GM03348 (cell line): ENCODE measurements at places on chromosomes 2 and 18.

GRCh38 chr18:77250926-77251729 lies 1.5 kb downstream of the GALR1 start:
- DNase-seq: no peak

GRCh38 chr2:160246356-160246755 lies 46.3 kb upstream of the ITGB6 start:
- no peak for DNase-seq

DNA sequence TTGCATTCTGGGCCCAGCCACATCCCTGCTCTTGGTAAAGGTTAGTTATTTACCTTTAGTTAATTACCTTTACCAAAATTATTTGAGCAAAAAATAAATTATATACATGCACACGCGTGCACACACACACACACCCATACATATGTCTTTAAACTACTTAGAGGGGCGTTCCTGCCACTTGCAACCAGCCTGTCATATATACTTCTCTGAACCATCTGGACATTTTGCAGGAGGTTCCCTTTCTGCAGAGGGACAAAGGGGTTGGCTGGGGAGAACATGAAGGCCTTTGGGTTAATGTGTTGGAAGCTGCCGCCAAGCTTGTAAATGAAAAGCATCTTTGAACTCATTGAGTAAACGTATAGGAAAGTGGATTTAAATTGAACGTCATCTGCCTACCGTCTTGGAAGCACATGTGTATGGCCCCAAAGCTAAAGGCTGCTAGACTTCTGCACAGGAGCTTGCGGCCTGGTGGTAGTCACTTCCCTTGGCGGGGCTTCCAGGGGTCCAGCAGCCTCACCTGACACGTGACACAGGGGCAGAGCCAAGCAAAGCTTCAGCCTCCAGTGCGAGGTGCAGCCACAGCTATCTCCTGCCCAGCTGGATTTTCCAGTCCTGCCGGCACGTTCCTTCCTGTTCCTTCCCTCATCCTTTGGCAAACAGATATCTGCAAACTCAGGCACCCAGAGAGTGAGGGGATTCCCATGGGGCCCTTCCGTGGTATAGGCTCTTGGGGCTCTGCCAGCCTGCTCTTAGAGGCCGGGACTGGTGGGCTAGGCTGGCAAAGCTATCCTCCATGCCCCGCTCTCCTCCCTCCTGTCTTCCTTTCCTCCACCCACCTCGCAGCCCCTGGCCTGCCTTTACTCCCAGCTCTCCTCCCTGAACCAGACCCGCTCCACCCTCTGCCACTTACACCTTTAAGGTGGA lies 46.1 kb downstream of the SERTAD2 start:
- DNase-seq: no peak

DNA sequence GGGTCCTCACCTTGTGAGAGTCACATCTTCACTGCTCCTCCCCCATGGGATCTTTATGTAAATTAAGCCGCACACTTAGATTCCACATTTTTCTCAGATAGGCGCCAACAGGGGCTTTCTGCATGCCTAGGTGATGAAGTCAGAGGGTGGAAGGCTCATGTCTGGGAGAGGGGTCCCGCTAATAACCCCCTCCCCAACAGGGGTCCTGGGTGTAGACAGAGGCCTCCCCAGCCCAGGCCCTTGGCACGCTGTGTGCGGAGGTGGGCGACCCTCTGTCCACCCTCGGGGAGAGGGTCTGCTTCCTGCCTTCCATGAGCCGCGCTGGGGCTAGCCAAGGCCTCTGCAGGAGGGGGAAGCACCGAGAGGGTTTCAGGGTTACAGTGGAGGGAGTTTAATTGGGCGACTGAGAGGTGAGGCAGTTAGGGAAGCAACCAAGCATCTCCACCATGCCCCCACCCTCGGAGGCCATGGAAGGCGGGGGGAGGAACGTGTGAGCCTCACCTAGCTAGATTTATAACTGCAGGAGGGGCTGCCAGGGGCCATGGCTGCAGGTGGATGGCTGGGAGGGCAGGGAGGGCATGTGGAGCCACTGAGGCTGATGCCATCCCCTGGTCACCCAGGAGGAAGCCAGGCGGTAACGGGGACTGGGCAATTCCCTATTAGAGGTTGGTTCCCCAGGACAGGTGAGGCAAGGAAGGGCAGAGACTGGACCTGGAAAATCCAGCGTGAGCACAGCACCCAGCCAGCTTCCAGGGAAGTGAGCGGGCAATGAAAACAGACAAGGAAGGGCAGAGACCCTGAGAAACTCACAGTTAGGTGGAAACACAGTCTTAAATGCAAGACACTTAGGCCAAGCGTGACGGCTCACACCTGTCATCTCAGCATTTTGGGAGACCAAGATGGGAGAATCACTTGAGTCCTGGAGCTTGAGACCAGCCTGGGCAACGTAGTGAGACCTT lies 7.7 kb upstream of the PXDN start:
- no peak for DNase-seq

GRCh38 chr18:61414086-61414485 lies 80.9 kb downstream of the CDH20 start:
- no peak for DNase-seq

DNA sequence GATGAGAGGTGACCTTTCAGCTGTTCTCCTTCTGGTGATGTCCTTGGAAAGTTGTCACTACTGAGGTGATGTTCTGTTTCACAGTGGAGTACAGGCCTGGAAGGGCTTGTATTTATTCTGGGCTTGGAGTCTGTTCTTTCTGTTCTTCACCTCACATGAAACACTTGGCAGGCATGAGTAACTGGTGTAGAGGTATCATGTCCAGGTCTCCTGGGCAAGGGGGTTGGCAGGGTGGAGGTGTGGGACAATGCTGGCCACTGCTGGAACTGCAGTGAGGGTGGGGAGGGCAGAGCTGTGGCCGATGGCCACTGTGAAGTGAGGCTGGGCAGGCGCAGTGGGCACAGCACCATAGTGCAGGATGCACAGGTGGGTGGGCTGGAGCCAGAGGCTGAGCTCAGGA lies 35.4 kb downstream of the PLEKHB2 start:
- no peak for DNase-seq

GRCh38 chr2:208594642-208595385 lies 188.2 kb downstream of the PTH2R start:
- no peak for DNase-seq

DNA sequence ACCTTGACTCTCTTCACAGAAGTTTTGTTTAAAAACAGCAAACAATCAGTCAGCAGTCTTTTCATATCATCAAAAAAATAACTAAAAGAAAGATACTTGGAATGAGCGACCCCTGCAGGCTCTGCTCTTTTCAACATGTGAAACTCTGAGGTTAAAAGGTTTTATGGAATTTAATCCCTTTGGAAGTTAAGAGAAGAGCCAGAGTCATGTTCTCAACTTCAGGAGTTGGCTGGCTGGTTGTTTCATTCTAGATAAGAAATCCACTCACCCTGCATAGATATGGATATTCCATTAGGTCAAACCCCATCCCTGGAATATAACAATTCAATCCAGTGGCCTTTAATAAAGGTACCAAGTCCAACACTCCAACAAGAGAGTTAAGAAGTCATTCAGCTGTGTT lies 115.6 kb upstream of the RMDN2 start:
- DNase-seq: peak; percentile 46

- no peak for DNase-seq
Observed at GRCh38 chr2:169366066-169366465, 3.7 kb upstream of the LRP2 start.

- DNase-seq: no peak
Observed at GRCh38 chr2:95379371-95379831, 23.1 kb upstream of the FAHD2A start.

GRCh38 chr2:140269000-140269399 lies 1488.8 kb upstream of the NXPH2 start:
- no peak for DNase-seq

DNA sequence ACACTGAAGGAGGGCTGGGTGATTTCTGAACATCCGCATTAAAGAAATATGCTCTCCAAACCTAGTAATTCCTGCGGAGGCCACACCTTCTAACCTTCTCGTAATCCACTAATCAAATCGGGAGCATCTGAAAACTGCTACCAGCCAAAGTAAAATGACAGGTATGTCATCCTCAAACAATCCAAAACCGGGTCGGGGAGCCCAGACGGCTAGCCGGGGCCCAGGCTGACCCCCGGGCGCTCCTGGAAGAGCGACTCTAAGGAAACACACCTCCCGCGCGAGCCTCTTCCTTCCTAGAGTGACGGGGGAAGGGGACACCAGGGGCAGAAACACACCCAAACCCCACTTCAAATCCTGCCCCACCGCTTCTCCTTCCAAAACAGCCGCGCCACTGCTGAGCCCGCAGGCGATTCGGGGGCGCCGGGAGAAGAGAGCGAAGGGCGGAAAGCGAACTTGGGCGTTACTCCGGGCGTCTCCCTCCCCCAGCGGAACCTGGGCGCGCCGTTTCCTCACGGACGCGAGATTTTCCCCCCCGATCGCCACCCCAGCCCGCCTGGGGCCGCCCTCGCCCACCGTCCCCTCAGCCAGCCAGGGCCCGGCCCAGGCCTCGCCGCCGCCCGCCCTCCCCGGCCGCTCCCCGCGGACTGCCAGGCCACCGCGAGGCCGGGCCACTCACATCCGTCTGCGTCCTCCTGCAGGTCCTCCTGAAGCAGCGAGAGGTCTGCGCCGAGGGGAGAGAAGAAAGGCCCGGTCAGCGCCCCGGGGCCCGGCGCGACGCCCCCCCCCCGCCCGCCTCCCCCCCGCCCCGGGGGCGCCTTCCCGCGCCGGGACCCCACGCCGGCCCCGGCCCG lies 584 bp downstream of the PPP4R1 start:
- peak; percentile 77 for DNase-seq

- no peak for DNase-seq
Observed at GRCh38 chr2:237633061-237633561, 5.7 kb downstream of the LRRFIP1 start.

DNA sequence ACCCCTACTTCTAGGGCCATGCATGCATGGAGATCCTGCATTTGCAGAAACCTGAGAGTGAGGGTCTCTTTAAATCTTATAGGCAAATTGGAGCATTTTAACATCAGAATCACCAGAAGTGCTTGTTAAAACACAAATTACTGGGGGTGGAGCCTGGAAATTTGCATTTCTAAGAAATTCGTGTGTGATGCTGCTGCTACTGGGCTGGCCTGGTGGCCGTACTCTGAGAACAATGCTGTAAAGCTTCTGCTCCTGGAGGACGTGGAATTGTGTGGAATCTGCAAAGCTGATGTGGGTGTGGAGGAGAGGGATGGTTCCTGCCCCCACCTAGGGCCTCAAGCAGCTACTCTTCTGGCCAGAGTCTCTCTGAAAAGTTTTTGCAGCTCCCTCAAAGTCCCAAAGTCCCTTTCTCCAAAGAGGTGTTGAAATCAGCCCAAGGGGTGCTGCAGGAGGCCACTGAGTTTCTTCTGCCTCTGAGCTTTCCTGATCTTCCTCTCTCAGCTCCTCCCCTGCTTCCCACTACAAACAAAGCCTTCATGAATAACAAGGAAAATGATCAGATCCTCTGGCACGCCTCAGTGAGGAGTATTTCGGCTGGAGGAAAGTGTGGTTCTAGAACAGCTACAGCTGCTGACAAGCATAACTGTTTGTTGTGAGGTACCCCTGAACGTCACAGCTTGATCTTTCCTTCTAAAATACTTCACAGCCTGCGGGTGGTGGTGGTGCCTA lies 508.3 kb downstream of the CNTNAP5 start:
- no peak for DNase-seq

DNA sequence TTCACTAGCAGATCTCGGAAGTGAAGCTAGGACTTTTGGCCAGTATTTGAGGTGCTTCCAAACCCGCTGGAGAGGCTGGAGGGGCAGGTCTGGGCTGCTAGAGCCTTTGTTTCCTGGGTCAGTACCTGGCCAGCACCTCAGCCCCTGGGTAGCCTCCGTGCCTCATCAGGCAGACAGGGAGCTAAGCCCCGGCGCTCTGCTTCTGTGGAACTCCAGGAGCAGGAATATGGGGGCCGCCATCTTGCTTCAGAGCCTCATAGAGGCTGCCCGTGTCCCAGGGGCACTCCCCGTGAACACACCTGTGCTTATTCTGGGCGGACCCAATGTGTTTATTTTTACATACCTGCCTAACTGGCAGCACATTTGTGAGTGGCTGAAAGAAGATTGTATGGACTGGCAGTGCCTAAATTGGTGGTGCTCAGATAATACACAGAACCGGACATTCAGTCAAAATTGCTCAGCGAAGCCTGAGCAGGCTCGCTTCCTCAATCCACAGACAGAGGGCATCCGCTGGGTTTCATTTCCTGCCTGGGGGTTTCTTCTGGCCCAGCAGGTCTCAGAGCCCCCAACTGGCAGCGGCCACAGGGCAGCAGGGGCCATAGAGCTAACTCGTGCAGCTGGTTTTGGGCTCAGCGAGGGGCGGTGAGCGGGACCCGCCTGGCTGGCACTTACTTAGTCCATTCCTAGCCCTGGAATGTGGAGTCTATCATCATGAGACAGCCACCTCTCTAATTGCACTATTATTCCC lies 176.8 kb upstream of the ALKAL2 start:
- DNase-seq: no peak

GRCh38 chr2:23947350-23947749 lies 7.1 kb downstream of the UBXN2A start:
- no peak for DNase-seq

DNA sequence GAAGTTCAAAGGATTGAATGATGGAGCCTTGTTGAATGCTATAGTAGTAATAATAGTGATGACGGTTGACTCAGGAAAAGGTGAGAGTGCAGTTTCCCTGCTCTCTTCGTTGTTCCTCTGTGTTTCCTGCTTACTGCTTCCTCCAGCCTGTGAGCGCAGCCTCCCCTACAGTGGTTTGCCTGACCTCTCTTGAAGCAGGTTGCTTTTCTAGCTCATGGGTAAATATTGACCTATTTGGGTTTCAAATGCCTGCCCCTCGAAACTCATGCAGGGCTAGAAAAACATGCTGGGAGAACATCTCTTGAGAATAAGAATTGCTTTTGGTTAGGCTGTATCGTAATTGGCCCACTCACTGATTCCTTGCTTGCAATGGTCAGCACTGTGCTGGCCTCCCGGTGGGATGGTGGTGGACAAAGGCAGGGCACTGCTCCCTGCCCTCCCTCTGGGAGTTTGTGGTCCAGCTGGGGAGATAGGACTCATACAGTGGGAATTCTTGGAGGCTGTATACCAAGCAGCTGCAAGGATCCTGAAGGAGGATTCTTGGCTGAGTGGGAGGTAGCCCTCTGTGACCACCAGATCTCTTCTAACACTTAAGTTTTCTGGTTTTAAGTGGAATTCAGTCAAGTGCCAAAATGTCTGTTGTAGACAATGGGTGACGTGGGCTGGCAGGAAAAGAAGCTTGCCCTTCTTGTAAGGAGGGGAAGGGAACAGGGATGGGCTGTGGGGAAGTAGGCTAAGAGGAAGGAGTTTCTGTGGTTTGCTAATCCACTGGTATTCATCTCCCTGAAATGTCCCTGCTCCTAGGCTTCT lies 5.4 kb upstream of the RNF181 start:
- peak; percentile 90 for DNase-seq

- DNase-seq: no peak
Observed at GRCh38 chr2:8997108-8997507, 6.4 kb downstream of the MBOAT2 start.

- no peak for DNase-seq
Observed at GRCh38 chr2:143255899-143256298, 126.7 kb downstream of the ARHGAP15 start.

- DNase-seq: no peak
Observed at GRCh38 chr18:12976305-12976704, 14.9 kb upstream of the CEP192 start.

GRCh38 chr2:51368250-51368649 lies 336.3 kb upstream of the NRXN1 start:
- no peak for DNase-seq
